ENCODE measurements at places on chromosomes 16 and 17.

DNA sequence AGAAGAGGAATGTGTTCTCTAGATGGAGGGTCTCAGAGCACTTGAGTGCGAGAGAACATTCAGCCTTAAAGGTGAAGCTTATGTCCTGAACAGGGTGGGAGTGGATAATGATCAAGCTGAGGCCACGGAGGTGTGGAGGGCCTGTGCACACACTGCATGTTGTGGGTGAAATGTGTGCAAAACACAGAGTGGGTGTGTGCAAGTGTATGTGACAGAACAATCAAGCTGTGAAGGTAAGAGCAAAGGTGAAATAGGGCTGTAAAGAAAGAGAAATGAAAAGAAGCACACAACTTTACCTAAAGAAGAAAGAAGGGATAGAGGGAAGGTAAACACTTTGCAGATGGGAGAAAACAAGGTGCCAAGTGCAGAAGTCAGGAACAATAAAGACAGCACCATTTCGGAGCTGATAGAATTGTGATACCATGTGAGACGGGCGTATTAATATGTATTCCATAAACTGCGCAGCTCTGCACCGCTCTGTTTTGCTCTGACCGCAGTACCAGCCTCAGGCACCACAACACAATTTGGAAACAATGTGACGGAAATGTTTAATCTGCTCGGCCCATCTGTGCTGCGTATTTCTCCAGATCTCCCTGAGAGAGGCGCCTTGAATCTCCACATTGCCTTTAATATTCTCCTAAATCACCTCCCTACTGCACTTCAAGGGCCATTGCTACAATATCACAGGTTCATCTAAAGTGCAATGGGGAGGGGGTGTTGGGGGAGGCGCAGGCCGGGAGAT, 40.6 kb downstream of the SNX11 start:
- peak; percentile 87 for DNase-seq

DNA sequence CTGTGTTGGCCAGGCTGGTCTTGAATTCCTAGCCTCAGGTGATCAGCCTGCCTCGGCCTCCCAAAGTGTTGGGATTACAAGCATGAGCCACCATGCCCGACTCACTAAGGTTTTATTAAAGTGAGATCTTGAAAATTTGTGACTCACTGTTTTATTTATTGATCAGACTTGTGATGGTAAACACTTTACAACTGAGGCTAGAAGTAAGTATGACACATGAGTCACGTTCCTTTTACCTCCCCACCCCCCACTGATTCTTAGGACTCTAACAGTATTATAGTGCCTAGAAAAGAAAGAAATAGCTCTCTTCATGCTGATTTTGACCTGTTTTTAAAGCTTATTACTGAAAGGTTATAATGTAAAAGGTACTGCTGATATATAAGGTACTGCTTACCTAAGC, 160.6 kb downstream of the TANC2 start:
- peak; percentile 38 for DNase-seq

DNA sequence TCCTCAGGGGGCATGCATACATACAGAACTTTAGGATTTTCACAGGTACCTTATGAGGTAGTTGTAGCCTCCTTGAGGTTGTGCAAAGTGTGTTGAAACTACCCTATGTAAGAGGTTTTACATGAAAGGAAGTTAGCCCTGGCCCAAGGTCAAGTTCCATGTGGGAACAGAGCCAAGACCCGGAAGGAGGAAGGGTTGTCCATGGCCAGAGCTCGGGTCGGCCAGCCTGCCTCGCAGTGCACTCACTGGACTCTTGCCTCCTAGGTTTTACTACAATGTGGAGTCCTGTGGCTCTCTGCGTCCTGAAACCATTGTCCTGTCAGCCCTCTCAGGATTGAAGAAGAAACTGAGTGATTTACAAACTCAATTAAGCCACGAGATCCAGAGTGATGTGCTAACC, 8.2 kb downstream of the POLR2C start:
- DNase-seq = no peak

- DNase-seq = no peak
Observed at GRCh38 chr17:52505601-52506000, 347.1 kb upstream of the CA10 start.

GRCh38 chr17:51256101-51256500, 3.7 kb downstream of the MBTD1 start:
- DNase-seq = no peak

DNA sequence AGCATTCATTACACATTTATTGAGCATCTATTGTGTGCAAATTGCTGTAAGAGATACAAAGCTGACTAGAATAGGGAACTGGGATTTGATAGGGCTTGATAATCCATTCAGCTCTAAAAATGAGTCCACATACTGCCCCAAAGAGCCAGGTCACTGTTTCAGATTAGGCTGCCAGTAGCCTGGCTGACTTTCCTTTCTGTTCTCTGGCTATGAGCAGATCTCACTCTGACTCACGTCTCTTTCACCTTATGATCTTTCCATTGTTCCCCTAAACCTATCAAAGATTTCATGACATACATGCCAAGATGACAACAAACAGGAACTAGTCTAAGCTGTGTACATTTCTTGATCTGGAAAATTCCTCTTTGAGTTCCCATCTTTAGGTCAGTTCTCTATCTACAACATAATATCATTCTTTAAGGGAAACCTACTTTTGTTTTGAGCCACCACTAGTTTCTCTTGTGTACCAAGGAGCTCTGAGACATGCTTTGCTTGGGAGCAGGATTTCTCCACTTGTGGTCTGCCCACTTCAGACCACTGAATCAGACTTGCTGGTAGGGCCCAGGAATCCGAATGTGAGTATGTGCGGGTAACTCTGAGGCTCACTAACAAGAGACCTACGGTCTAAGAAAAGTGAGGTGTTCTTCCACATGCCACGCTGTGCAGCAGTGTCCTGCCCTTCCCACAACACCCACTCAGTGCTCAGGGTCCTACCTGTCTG, 40.9 kb upstream of the ICAM2 start:
- no peak for DNase-seq

DNA sequence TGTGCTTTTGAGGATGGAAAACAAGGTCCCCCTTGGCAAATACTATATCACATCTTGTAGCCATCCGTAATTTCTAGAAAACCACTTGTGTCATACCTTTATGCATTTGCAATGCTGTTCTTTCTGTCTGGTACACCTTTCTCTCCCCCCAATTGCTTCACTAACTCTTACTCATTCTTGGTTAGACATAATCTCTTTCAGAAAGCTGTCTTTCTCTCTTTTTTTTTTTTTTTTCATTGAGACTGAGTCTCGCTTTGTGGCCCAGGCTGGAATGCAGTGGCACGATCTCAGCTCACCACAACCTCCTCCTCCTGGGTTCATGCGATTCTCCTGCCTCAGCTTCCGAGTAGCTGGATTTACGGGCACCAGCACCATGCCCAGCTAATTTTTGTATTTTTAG, 94.9 kb upstream of the C17orf78 start:
- no peak for DNase-seq

DNA sequence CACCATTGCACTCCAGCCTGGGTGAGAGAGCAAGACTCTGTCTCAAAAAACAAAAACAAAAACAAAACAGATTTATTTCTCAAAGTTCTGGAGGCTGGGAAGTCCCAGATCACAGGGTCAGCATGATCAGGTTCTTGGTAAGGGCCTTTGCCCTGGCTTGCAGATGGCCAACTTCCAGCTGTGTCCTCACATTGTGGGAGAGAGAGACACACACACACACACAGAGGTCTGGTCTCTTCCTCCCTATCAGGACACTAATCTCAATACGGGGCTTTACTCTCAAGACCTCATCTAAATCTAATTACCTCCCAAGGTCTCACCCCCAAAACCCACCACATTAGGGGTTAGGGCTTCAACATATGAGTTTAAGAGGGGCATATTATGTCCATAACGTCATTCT, 26.4 kb upstream of the TAOK1 start:
- DNase-seq = peak; percentile 85

DNA sequence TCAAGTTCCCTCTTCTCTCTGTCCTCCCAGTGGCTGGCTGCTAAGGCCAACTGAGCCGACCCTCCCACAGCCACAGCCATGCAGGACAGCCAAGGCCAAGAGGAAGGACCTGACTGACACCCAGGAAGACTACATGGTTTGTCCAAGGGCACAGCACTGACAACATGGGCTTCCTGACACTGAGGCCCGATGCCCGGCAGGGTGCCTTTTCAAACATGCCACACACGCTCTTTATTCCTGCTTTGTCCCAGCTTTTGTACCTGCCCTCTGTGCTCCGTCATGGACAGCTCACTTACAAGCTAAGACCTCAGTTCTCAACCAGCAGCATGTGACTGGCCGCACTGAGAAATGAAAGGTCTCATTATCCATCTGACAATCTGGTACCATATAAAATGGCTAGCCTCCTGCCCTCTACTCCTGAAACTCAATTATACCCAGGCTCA, 45.8 kb downstream of the TEX2 start:
- no peak for DNase-seq

GRCh38 chr17:17911001-17911613, 61.1 kb downstream of the TOM1L2 start:
- DNase-seq = peak; percentile 45

DNA sequence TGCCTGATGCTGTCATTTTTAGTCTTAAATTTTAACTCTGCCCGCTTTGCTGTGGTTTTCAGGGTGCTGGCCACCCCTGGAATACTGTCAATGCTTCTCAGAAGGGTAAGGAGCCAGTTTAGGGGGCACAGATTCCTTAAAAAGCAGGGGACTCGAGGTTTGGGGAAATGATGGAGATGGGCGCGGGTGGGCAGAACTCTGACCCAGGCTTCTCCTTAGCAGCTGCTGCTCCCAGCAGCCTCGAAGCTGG, 23.7 kb downstream of the STAT5A start:
- DNase-seq = no peak

GRCh38 chr16:89133457-89134127, 38.0 kb upstream of the CDH15 start:
- DNase-seq = no peak

- DNase-seq = no peak
Observed at GRCh38 chr17:62186841-62187240, 121.8 kb upstream of the MED13 start.

DNA sequence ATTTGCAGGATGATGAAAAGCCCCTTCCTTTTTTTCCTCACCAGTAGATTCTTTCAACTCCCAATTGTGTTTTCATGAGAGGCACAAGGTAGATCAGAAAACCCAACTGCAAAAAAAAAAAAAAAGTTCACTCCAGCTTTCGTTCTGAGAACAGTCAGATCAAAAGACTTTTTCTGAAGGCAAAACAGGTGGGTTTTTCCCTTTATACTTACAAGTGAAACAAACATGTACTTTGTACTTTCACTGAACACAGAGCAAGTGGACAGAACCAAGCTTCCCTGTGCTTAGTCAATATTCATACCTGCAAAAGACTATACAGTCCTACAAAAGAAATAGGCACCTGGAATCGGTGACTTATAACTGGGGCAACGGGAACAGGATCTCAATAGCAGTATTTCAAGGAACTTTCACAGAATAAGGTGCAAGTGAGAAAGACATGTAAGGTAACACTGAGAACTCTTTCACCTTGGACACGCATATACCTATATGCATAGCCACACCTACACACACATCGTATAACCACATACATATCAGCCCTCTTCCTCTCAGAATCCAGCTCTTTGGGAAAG, 54.1 kb downstream of the TOX3 start:
- DNase-seq = no peak

DNA sequence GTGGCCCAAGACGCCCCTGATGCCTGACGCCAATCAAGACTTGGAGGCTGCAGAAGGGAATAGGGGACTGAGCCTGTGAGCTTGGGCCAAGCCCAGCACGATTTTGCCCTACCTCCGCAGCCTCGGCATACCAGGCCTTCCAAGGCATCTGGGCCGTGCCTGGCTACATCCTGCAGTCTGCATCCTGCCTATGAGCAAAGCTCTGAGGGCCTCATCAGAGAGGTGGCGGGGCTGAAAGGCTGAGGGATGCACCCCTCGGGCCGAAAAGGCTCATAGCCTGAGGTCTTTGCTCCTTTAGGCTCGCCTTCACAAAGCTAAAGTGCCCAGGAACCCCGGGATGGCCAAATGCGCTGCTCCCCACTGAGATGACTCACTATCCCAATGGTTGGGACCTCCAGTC, 2.5 kb downstream of the SEZ6 start:
- DNase-seq = no peak

Data from NCI-H82 (cell line).